ENCODE measurements at places on chromosomes 7 and 10. TPM values are rescaled to one million over a fixed set of nuclear protein-coding genes. Genes with fewer than 3 reads are reported as not detected.

Gene GIMAP6
- polyA plus RNA-seq, result 41.2 TPM

Gene LIPM
- not detected for polyA plus RNA-seq

GRCh38 chr7:133560900-133561299, 308.0 kb downstream of the EXOC4 start:
- DNase-seq, result no peak

- DNase-seq, result peak; percentile 33
Observed at GRCh38 chr7:64618785-64619456, 47.0 kb upstream of the ZNF107 start.

GRCh38 chr7:149202831-149203231, 7.5 kb downstream of the ZNF282 start:
- no peak for DNase-seq

DNA sequence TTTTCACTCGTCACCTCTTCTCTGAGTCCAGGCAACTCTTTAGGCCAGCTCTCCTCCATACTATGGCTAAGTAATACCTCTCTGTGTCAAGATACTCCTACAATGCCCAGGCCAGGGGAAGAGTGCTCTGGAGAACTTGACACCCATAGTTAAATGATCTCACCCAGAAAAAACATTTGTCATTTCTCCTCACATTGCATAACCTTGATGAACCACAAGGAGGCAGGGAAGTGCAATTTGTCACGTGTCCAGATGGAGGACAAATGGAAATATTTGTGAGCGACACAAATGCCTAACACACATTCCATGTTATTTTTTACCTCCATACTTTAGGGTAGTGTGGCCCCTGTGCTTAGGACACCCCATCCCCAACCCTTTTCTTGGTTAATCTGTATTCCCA, 78.3 kb downstream of the HTR7 start:
- no peak for DNase-seq
